ENCODE measurements at places on chromosomes 2 and 18.

GRCh38 chr2:67666386-67667053 lies 269.4 kb downstream of the ETAA1 start:
- DNase-seq = no peak

GRCh38 chr2:70482401-70482800 lies 71.2 kb downstream of the TGFA start:
- DNase-seq = no peak

DNA sequence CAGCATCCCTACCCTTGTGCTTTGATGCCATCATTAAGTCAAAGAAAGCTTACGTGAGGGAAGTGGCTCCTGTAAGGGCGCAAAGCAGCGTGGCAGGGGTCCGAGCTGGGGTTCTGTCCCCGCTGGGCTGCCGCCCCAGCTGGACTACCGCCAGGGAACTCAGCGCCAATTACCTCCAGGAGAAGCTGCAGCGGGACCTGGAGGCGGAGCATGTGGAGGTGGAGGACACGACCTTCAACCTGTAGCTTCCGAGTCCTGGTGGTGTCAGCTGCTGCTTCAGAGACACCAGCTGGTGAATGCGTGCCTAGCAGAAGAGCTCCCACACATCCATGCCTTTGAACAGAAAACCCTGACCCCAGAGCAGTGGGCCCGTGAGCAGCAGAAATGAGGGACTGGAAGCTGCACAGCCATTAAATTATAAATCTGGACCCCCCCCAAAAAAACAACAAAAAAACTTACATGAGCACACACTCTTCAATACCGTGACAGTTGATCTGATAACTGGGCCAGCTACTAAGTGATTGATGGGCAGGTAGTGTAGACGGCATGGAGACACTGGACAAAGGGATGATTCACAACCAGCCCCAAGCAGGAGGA lies 20.1 kb upstream of the YES1 start:
- no peak for DNase-seq

- DNase-seq = no peak
Observed at GRCh38 chr2:100876231-100876860, 56.4 kb downstream of the NPAS2 start.
